ENCODE measurements at places on chromosomes 2 and 18. TPM values are rescaled to one million over a fixed set of nuclear protein-coding genes. Genes with fewer than 3 reads are reported as not detected.

SH2D6 gene
- total RNA-seq = 0.94 TPM

IKZF2 gene
- total RNA-seq = 19.7 TPM

CCDC74A gene
- 7.2 TPM for total RNA-seq

CRYGD gene
- total RNA-seq = not detected

C18orf54 gene
- total RNA-seq = 13.5 TPM

CHCHD5 gene
- total RNA-seq = 3.8 TPM

DLGAP1 gene
- total RNA-seq = 277 TPM

KLHL14 gene
- 33.8 TPM for total RNA-seq

VSNL1 gene
- 19.7 TPM for total RNA-seq

All from parietal lobe (tissue), 2 donors.